ENCODE measurements at places on chromosomes 7 and 10.

DNA sequence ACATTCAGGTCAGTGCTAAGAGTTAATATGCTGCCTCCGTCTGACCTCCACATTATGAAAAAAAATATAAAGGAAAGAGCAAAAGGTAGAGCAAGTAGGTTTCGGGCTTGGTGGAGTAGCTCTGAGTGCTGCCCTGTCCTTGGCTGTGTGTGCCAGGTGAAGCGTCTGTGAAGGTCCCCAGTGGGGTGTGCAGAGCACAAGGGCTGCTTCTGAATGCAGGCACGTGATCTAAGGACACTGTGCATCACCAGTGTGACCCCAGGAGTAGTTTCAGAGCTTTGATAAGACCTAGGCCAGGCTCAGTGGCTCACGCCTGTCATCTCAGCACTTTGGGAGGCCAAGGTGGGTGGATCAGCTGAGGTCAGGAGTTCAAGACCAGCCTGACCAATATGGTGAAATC, 36.0 kb downstream of the KLF6 start:
- DNase-seq: no peak

GRCh38 chr10:93599778-93600177, 1.3 kb downstream of the RBP4 start:
- DNase-seq: no peak

DNA sequence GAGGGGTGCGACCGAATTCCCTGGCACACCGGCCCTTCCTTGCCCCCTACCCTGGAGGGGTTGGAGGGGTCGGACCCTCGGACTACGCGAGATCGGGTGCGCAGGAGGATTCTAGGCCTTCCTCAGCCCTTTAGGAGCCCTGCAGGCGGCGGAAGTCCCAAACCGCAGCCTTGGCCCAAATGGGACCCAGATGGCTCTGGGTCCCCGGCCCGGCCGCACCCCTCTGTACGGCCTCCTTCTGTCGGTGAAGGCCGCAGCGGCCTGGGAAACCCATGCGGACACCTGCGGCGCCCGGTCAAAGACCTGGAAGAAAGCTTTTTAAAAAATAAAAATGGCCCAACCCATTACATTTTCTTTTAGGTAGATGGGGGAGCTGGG, 2.4 kb upstream of the VAX1 start:
- no peak for DNase-seq

GRCh38 chr7:106463851-106464611, 179.2 kb upstream of the NAMPT start:
- DNase-seq: no peak

DNA sequence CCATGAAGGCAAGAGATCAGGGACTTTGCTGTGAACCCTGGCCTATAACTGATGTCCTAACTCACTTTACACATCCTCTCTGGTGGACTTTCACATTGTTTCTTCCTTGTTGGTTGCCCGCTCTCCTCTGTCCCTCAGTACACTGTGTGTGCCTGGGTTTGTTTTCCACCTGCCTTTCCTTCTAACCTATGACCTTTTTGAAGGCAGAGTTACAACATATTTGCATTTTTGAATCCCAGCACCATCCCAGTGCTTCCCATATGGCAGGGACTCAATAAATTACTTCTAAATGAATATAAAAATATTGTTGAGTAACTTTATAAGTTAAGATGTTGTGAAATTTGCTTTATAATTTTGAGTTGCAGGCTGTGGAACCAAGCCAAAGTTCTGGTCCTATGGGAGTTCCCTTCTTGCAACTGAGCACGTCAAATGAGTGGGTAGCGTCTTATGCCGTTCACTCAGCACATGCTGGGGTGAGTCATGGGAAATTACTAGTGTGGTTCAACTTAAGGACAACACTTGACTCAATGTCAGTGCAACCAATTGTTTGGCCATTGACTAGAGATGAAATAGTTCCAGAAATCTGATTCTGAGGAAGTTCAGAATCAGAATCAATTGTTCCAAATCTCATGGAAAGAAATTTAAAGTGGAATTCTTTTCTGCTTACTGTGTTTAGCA, 250.9 kb downstream of the TWIST1 start:
- DNase-seq: peak; percentile 77

- no peak for DNase-seq
These were observed 29.4 kb upstream of the ANLN start for GRCh38 chr7:36360244-36360643.

- DNase-seq: no peak
These were observed 176.4 kb upstream of the HPS1 start for GRCh38 chr10:98623176-98623575.

DNA sequence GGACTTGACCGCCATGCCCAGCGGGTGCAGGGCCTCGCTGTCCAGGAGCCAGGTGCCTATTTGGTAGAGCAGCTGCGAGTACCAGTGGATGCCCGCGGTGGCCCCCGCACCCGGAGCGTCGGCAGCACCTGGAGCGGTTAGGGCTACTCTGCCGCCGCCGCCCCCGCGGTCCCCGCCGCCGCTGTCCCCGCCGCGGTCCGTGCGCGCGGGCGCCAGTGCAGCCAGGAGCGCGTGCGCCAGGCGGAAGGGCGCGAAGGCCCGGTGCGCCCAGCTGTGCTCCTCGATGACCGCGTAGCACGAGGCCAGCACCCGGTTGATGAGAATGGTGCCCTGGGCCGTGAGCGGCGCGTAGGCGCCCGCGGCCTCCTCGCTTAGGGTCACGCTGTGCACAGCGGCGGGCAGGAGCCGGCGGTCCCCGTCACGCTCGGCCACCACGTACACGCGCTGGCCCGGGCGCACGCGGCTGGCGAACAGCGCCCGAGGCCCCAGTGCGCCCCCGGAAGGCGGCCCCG, 9.3 kb downstream of the SHH start:
- DNase-seq: no peak

DNA sequence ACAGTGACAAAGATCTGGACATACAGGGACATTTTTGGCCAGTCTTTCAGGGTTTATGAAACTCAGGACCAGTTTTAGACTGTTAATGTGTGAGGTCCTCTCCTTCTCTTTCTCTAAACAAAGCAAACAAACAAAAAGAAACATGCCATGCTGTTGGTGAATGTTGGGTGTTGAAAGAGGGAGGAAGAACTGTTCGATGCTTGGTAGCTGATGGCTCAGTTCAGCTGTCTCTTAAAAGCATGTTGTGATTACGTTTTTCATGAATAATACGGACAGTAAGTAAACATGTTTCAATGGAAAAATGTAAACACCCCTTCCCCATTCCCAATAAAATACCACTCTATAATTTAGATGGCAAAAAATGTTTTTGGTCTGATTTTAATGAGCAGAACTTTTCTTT, 219.1 kb downstream of the SEC23IP start:
- DNase-seq: no peak

DNA sequence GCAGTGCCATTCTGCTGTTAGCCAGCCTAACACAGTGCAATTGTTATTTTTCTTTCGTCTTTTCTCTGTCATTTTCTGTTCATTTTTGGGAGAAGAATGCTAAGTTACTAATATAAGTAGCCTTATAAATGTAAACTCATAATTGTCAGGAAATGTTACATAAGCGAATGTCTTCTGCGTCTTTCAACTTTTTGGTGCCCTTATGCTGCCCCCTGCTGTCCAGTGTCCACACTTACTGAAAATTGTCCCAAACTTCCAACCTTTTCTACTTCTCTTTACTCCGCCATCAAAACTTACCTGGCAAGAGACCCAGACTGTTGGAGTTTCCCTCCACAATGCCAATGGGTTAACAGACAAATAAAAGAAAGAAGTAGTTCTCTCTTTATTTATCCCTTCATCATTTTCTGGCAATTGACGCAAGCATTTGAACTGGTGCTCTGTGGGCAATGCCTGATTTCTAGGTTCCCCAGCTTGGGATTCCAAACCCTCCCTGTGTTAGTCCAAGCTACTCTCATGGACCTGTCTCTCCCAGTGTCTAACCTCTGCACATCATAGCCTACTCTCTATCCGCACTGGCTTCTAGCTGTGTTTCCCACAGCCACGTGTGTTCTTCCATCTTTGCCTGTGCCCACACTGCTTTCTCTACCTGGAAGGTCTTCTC, 21.0 kb upstream of the EPC1 start:
- no peak for DNase-seq

- no peak for DNase-seq
These were observed 181.3 kb downstream of the TAX1BP1 start for GRCh38 chr7:27921081-27921836.

DNA sequence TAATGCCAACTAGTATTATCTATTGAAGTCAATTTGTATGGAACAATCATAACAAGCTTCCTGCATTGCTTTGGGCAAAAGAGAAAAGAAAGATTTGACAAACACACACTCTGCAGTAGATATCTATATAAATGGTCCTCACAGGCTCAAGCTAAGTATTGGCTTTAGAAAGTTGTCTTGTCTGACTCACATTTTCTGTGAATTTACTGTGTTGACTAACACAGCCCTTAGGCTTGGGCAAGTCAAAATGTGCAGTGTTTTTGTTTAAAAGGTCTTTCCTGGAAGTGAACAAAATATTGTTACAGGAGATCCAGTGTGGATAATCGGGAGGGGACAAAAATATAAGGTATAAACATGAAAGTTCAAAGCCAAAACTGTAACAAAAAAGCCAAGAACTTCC, 194.4 kb downstream of the RELN start:
- no peak for DNase-seq

DNA sequence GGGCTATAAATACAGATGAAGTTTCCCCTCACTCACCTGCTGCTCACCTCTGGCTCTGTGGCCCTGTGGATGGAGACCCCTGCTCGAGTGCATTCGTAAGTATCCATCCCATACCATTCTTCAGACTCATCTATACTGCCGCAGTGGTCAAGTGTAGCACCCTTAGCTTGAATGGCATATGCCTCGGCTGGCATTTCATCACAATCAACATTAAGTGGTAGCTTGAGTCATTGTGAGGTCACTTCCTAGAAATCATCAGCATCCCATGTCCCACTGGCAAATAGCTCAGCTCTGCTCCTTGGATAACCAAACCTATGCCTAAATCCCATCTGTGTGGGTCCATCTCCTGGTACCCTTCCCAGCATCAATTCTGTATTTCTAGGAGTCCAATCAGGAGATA, 38.2 kb downstream of the MDH2 start:
- DNase-seq: no peak

- no peak for DNase-seq
These were observed 180.6 kb downstream of the SEMA3E start for GRCh38 chr7:83468251-83468739.

GRCh38 chr7:50555594-50556140, 9.5 kb downstream of the DDC start:
- no peak for DNase-seq

GRCh38 chr7:74658178-74659004, 873 bp downstream of the GTF2I start:
- peak; percentile 91 for DNase-seq

DNA sequence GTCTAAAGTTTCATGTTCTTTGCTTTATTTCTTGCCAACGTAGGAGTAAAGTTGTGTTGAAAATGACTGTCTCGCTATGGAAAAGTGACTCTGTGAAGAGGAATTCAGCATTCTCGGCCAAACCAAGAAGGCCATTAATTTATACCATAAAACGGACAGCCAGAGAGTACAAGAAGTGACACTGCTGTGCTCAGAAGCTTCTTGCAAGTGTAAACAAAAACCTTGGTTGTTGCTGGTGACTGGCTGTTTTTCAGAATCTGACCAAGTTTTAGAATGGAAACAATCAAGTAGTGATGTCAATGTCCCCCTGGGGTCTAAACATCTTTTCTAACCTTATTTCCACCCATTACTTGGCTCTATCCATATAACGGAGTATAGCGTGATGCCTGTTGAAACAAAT, 201.9 kb downstream of the INHBA start:
- DNase-seq: no peak

DNA sequence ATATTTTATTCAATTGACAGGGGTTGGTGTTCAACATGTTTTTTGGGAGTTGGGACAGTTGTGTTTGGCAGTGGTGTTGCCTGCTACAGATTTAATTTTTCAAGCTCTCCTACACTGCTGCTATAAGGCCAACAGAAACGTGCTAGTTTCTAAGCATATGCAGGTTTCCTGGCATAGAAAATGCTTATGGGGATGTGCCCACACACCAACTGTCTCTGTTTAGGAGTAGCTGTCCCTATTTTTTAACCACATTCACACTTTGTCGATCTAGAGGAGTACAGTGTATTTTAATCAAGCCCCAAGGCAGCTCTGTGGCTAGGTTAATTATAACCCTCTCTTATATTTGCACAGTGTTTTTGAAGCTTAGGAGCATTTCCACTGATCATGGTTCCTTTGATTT, 28.6 kb downstream of the TMEM178B start:
- DNase-seq: no peak

DNA sequence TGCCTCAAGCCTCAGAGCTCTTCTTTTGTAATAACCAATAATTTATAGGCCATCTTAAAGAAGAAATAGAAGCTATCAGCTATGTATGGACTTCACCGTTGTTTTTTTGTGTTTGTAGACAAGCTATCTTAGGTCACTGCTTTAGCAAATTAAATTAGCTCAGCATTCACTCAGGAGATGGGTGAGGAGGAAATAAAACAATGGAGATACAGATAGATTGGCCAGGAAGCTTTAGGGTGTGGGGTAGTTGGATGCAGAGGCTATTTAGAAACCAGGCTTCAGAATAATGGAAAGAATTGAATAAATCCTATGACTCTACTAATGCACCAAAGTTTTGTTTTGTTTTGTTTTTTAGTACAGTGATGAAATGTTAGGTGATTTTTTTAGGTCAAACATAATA, 66.1 kb downstream of the MDFIC start:
- DNase-seq: no peak

DNA sequence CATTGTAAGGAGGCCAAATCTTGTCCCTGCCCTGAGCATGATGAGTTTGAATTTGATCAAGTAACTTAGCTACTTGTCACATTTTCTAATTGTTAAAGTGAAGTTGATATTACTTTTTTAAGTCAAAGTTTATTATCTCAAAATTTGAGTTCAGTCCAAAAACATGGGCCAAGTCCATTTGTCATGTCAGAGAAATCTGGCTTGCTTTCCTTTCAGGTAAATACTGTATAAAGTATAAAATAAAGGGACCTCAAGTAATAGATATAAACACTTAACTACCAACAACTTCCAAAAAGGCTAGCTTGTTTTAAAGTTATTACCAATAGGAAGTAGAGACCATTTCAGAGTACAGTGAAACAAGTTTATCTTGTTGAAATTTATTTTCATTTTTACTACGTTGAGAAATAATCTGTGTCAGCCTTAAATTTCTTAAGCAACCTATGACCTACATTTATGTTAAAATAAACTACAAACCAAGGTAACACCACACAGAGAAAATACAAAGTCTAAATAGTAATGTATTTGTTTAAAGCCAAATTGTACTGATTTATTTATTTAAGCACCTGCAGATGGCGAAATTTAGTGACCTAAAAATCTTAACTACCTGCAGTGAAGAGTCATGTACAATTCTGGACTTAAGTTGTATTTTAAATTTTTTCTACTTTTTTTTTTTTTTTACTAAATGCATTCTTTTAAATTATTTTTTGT, 36.5 kb downstream of the FHIP2A start:
- DNase-seq: no peak

- no peak for DNase-seq
These were observed 89.0 kb downstream of the ST8SIA6 start for GRCh38 chr10:17365402-17365801.

- DNase-seq: no peak
These were observed 58.6 kb downstream of the COL13A1 start for GRCh38 chr10:69860271-69860670.

GRCh38 chr10:120318862-120319261, 138.2 kb upstream of the PLPP4 start:
- DNase-seq: no peak
